ENCODE measurements at places on chromosomes 7 and 10. TPM values are rescaled to one million over a fixed set of nuclear protein-coding genes. Genes with fewer than 3 reads are reported as not detected.

Gene HOXA1
- 0.20 TPM for total RNA-seq

GRCh38 chr7:33062782-33063443, 337 bp upstream of the NT5C3A start:
- peak overlapping the region; percentile 93 for H3K4me3 ChIP-seq
- DNase-seq, result peak; percentile 90
- no peaks in the 10 kb centered on the region for H3K27me3 ChIP-seq
- H3K27ac ChIP-seq, result peak overlapping the region; percentile 90
- H3K36me3 ChIP-seq, result no peaks in the 10 kb centered on the region
- H3K4me1 ChIP-seq, result peaks cover 41% of the 10 kb centered on the region

GRCh38 chr10:109089779-109090178, 833.5 kb downstream of the XPNPEP1 start:
- no peaks in the 10 kb centered on the region for H3K4me1 ChIP-seq
- H3K27me3 ChIP-seq, result no peaks in the 10 kb centered on the region
- H3K36me3 ChIP-seq, result no peaks in the 10 kb centered on the region
- DNase-seq, result no peak
- H3K27ac ChIP-seq, result no peak overlapping the region

DNA sequence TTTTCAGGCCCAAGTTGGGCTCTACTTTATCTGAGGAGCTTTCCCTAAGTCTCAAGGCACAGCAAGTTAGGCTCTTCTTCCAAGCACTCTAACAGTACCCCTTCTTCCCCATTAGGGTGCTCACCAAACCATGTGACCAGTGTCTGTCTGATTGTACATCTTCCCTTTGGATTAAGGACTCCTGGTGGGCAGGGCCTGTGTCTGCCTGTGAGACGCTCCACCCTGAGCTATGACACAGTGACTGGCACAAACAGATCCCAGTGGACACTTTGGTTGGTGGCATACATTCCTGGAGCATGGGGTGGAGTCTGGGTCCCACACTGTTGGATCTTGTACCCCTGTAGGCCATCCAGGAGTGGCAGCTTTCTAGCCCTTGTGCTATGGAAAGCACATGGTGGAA, 23.8 kb downstream of the PLPP4 start:
- no peaks in the 10 kb centered on the region for H3K4me1 ChIP-seq
- no peaks in the 10 kb centered on the region for H3K36me3 ChIP-seq
- DNase-seq, result no peak
- H3K27ac ChIP-seq, result no peak overlapping the region

GRCh38 chr10:71316056-71316785, 2.8 kb upstream of the SLC29A3 start:
- peaks cover 15% of the 10 kb centered on the region for H3K4me1 ChIP-seq
- H3K36me3 ChIP-seq, result no peaks in the 10 kb centered on the region
- no peak for DNase-seq

DNA sequence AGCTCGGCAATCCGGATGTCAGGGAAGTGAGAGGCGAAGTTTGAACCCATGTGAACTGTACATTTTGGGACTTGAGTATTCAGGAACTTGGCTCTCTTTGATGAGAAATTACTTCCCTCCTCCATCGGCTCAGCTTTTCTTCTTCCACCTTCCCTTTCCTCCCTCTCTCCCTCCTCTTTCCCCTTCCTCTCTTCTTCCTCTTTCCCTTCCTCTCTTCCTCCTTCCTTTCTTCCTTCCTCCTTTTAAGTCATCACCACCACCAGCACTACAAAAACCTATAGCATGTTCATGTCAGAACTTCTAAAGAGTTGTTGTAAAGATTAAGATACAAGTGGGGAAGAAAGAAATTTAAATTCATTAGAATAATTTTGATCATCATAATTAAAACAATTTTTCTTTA, 31.9 kb upstream of the CDHR3 start:
- H3K27me3 ChIP-seq, result no peaks in the 10 kb centered on the region
- H3K36me3 ChIP-seq, result 0 out of 2 replicates have a peak, but pooled peaks cover 2% of the 10 kb centered on the region
- H3K4me1 ChIP-seq, result peaks cover 11% of the 10 kb centered on the region
- H3K4me3 ChIP-seq, result no peak overlapping the region
- no peak for DNase-seq
